Stimulated activated CD8-positive, alpha-beta memory T cell treated with anti-CD3 and anti-CD28 coated beads, Interleukin-4, amount 100 ng/mL, for 1 hour (primary cell): ENCODE measurements at places on chromosomes 1 and 21.

DNA sequence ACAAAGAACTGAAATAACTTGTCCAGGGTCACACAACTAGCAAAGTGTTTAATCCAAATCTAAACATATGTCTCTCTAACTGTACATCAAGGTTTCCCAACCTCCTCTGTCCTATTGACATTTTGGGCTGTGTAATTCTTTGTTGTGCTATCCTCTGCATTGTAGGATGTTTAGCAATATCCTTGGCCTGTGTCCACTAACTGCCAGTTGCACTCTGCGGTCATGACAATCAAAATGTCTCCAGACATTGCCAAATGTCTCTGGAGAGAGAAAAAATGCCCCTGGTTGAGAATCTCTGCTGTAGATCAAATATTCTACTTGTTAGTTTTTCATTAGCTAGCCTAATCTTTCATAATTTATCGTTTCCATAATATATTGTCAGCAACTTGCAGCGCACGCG is 353.4 kb upstream of the NEGR1 start:
- DNase-seq, result no peak

GRCh38 chr1:114589122-114589521 is 7.7 kb upstream of the BCAS2 start:
- DNase-seq, result no peak

DNA sequence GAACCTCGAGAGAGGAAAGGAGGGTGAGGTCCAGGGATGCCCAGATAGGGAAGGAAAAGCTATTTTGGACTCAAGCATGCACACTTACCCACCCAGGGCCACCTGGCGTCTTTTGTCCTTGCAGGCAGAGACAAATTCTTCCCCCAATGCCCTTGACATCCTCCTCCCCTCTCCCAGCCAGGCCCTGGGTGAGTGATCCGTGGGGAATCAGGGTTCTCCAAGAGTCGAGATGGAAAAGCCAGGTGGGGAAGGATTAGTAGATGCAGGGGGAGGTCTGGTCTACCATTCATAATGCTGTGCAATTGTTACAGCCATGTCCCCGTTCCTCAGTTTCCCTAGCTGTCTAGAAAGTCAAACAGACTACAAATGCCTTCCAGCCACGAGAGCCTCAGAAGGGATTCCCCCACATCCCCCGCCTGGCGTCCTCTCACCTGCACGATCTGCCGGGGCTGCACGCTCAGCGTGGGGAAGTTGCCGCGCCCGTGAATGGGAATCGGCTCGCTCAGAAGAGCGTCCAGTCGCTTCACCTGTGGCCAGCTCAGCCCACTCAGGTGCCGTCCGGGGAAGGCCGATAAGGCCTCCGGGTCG is 580 bp downstream of the TENT5B start:
- no peak for DNase-seq

DNA sequence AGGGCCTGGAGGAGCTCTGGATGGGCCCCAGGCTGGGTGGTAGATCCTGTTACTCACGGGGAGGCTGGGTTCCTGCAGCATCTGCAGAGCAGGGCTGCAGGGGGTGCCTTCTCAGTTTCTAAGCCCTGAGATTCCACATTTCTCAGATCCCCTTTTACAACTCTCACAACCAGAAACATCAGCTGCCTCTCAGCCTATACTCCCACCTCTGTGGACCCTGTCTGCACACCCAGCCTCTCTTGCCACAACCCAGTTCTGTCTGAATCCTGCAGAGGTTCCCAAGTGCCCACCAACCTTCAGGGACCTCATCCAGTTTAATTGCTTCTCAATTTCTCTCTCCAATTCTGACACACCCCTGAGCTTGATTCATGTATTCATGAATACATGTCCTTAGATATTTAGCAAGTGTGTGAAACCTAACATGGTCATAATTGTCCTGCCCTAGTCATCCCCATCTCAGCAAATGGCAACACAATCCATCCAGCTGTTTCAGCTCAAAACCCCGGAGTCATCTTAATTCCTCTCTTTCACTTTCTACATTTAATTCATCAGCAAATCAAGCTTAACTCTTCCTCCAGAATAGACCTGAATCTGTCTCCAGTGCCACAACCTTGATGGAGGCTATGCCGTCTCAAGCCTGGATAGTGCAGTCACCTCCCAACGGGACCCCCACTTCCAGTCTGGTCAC is 57.0 kb upstream of the NEK2 start:
- no peak for DNase-seq

DNA sequence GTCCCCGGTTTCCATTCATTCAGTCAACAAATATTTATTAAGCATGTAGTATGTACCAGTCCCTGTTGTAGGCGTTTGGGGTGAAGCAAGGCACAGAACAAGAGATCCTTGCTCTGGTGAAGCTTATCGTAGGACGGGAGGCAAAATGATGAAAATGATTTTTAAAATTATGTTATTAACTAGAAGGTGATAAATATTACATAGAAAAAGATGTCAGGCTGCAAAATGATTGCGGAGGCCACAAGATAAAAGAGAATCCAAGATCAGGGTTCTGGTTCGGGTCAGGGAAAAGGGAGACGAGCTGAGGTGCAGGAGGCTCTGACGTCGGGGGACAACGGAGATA is 602 bp upstream of the CGN start:
- no peak for DNase-seq

DNA sequence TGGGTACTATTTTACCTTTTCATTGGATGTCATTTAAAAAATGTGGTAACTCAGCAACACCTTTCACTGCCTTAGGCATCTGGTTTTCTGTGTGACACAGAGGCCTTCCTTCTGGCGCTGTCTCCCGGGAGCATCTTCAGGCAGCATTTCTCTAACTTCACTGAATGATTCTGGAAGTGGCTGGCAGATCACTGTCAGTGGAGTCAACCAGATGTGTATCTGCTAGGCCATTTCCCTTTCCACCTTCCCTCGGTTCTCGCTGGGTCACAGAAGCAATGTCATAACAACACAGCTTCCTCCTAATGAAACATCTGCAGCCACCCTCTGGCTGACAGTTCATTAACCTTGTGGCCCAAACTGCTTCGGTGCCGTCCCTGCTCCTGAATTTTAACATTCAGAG is 137.8 kb downstream of the KIF26B start:
- DNase-seq, result no peak

DNA sequence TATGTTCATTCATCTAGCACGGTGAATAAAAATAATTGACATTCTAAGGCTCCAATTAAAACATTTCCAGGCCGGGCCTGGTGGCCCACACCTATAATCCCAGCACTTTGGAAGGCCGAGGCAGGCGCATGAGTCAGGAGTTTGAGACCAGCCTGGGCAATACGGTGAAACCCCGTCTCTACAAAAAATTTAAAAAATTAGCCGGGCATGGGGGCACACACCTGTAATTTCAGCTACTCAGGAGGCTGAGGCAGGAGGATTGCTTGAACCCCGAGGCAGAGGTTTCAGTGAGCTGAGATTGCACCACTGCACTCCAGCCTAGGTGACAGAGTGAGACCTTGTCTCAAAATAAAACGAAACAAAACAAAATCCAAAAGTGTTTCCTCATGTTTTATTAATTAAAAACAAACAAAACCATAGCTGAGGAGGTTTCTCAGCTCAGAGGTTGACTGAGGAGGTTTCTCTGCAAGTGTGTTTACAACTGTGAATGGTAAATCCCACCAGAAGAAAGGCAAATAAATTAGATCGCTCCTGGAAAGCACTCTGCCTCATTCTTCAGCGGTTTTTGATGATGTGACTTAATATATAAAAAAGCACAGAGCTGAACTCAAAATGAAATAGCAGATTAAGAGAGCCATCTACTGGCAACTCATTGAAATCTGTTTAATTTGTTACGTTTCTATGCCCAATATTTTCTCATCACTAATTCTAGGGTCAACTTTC is 37.7 kb upstream of the ATG4C start:
- DNase-seq, result no peak

- DNase-seq, result no peak
These were observed 79.8 kb upstream of the ROR1 start for GRCh38 chr1:63693944-63694571.

- DNase-seq, result no peak
These were observed 15.5 kb downstream of the AZIN2 start for GRCh38 chr1:33096363-33097005.

DNA sequence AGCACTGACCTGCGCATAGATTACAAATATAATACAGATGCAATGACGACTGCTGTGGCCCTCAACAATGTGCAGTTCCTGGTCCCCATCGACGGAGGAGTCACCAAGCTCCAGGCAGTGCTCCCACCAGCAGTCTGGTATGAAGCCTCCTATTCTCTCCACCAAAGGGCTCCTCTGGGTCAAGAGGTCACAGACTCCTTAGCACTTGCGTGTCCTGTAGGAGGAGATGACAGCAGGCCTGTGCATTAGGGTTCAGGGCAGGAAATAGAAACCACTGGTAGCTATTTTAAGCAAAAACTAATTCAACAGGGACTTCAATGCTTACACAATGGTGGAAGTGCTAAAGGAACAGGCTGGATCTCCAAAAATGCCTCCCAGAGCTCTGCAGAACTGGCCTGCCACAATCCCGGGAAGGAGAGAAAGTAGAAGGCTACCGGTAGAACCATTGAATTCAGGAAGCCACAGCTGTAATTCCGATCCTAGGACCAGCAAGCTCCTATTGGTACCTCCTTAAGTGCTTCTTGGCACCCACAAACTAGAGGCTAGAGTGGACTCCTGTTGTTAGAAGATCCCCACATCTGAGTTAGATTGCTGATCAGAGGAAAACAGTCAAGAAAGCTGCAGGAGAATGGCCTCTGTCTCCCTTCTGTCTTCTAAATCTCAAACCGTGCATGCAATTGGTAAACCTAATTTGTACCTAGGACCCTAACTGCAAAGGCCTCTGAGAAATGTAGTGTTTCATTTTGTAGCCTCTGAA is 12.7 kb upstream of the DYNLT5 start:
- DNase-seq, result no peak

GRCh38 chr1:175498002-175498401 is 245.4 kb downstream of the TNR start:
- DNase-seq, result no peak

DNA sequence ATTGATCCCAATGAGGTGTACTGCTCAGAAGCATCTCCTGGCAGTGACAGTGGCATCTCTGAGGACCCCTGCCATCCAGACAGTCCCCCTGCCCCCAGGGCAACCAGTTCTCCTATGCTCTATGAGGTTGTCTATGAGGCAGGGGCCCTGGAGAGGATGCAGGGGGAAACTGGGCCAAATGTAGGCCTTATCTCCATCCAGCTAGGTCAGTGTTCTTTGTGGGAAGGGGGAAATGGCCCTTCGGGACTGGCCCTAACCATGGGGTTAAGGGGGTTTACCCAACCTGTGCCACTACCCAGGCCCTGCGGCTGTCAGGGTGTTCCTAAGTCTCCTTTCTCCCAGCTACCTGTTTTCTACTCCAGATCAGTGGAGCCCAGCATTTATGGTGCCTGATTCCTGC is 1.3 kb downstream of the CREB3L4 start:
- DNase-seq, result no peak

GRCh38 chr1:24959623-24959975 is 29.5 kb upstream of the RUNX3 start:
- no peak for DNase-seq

DNA sequence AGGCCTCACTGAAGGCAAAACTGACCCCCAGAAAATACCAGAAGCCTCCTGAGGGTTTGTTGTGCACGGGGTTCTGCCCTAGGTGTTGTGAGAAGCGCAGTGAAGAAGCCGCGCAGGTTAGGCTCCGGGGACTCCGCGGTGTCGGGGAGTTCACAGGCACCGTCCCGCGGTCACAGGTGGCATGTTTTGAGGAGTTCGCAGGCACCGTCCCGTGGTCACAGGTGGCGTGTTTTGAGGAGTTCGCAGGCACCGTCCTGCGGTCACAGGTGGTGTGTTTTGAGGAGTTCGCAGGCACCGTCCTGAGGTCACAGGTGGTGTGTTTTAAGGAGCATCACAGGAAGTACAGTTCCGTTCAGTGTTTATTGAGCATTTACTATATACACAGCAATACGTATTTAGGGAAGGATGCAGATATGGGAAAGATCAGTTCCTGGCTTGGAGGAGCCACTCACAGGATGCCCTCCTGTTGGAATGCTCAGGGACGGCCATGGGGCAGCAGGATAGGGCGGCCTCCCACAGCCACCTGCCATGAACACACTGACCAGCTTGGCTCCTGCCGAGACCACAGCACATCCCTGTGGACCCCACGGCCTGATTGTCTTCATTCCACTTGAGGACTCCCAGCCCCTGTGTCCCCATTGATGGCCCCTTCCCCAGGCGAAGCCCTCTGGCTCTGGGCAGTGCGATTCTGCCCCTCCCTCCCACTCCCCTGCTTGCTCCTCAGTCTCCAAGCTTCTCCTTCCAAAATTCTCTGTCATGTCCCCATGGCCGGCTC is 86.0 kb upstream of the VAMP3 start:
- no peak for DNase-seq

DNA sequence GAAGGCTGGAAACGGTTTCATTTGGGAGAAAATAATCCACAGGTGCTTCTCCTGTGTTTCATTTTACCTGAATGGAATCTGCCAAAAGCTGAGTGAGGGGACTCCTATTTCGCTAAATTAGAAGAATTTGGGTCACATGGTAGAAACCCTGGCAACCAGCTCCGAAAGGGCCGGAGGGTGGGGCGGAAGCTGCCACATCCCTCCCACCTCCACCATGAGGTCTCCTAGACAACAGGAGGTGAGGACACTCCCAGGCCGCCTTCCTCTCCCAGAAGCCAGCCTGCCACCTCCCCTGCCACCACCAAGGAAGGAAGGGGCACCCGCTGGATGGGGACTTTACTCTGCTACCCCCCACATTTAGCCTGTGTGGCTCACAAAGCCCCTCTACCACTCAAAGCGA is 199.9 kb upstream of the ZC3H12A start:
- no peak for DNase-seq

DNA sequence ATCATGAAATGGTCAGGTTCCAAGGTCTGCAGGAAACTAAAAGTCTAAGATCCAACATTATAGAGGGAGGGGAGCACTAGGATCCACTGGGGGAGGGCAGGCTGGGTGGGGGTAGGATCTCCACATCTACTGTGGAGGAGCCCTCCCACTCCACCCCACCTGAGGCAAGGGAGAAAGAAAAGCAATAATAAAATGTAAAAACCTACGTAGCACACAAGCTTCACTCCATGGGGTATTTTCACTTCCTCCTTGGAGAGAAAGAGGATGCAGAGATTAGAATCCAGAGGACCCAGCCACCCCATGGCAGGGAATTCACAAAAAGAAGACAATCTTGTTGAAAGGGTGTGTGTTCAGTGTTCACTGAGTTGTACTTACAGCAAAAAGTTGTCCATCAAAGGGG is 14.4 kb downstream of the SPOCD1 start:
- no peak for DNase-seq

GRCh38 chr1:147912553-147912952 is 10.0 kb downstream of the GJA8 start:
- no peak for DNase-seq

DNA sequence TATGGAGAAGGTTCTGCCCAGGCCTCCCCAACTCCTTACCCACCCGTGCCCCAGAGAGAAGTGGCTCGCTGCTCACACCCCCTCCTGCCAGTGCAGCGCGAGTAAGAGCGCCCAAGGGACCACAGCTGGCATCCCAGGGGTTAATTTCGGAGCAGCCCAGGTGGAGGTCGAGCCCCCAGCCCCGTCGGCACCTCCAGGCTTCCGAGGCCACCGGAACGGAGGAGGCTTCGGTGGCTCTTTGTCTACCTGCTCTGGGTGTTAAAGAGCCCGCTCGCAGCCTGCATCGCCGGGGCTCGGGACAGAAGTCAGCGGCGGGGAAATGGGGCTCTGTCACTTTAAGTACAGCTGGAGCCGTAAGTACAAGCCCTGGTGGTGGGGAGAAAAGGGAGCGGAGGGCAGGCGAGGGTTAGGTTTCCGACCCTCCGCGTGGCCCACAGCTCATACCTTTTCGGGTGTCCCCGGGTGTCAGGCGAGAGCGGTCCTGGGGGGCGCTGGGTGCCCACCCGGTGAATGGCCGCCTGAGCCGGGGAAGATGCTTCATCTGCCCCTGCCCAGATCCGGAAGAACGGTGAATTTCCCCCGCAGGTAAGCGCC is 89.4 kb upstream of the IPO9 start:
- DNase-seq, result no peak
